NCI-H1092 (cell line): ENCODE measurements at places on chromosomes 4 and X.

DNA sequence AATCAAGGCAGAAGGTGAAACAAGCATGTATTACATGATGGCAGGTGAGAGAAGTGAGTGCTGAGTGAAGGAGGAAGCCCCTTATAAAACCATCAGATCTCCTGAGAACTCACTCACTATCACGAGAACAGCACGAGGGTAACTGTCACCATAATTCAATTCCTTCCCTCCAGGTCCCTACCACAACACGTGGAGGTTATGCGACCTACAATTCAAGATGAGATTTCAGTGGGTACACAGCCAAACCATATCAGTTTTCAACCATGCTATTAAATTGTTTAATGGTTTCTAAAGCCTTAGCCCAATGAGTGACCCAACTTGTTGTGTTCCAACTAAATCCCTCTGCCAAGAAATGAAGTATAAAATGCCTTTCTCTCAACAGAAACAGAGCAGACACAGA, 519.8 kb downstream of the GBA3 start:
- DNase-seq: no peak

DNA sequence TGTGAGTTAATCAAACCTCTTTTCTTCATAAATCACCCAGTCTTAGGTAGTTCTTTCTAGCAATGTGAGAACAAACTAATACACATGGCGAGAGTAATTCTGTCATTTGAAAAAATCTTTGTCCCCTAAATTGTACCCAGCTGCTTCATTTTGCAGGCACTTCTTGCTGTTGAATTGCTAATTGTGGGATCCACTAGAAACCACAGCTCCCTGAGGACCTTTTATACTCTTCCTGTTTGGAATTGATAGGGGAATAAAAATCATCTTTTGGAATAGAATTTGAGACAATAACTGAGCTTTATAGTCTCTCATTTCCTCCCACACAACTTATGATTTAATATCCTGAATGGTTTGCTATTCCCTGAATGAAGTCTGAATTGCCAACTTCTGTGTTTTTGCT, 170.2 kb downstream of the PACRGL start:
- no peak for DNase-seq

DNA sequence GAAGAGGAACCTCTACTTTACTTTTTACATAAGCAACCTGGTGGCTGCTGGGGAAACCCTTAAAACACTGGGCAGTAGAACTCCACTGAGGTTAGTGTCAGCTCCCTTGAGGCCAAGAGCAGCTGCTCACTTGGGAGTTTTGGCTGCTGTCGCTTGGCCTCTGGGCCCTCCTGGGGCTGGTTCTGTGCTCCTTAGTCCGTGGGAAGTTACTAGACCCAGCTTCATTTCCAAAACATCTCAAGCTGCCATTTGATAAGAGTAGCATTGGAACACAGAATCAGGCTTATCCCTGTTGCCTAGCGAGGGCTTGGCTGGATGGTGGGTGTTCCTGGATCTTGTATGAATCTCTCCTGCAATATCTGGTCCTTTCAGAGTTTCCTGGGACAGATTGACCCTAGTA, 26.1 kb downstream of the RNF4 start:
- DNase-seq: no peak

DNA sequence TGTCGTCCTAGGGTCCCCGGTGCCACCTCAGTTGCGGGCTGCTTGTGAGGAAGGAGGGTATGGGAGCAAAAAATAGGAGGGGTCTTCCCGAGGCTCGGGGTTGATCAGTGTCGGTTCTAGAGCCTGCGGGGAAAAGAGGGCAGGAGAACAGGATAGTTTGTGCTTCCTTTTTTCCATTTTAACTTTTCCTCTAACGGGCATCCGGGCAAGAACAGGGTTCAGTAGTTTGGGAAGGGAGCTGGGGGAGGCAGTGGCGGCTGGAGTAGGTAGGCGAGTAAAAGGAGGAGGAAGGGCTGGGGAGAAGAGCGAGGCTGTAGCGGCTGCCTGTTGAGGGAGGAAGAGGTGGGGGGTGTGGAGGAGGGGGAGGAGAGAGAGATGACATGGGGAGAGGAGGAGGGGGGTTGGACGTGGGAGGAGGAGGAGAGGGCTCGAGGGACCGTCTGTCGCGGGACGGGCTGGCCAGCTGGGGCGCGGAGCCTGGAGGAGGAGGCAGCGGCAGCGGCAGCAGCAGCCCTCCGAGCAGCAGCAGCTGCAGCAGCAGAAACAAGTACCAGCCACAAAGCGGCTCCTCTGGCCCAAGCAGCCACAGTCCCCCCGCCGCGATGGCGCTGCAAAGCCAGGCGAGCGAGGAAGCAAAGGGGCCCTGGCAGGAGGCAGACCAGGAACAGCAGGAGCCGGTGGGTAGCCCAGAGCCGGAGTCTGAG, at the start of gene SLC16A2:
Gene SLC16A2, plus strand, starts transcription at position 458 of the 704 bp plus-strand sequence. Its CDS starts 145 bp downstream, at position 603.
- DNase-seq: peak; percentile 29

DNA sequence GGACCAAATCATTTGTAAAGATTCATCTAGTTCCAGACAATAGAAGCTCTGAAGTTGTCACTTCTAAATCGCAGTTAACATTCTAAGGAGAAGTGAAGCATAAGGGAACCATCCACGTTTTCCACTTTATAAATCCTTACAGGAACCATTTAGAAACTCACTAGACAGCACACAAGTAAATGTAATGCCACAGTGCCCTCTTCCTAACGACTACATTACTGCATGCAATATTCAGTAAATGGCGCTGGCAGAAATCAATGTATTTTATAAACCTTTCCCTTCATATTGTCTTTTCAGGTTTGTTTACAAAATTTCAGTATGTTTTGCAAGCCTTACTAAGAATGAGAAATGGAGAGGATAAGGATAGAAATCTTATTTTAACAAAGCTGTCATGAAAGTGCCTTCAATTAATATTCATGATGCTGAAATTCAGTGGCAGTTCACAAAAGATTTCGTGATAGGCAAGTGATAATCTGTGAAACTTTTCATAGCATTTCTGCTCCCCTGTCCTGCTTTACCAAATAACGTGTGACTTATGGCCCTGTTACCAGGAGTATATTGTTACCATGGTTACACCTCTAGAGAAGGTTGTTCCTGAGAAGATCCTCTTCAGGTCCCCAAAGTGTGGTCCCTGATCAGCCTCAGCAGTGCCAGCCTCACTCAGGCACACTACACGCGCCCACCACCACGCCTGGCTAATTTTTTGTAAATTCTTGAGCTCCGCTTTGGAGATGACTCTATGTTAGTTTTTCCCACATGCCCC, 54.2 kb downstream of the TMA16 start:
- DNase-seq: no peak

GRCh38 chr4:175971388-175972179, 94.1 kb upstream of the WDR17 start:
- DNase-seq: no peak

- DNase-seq: no peak
Observed at GRCh38 chr4:145520172-145520571, 38.5 kb downstream of the SMAD1 start.

- DNase-seq: no peak
Observed at GRCh38 chr4:128517096-128517738, 229.6 kb upstream of the PGRMC2 start.

DNA sequence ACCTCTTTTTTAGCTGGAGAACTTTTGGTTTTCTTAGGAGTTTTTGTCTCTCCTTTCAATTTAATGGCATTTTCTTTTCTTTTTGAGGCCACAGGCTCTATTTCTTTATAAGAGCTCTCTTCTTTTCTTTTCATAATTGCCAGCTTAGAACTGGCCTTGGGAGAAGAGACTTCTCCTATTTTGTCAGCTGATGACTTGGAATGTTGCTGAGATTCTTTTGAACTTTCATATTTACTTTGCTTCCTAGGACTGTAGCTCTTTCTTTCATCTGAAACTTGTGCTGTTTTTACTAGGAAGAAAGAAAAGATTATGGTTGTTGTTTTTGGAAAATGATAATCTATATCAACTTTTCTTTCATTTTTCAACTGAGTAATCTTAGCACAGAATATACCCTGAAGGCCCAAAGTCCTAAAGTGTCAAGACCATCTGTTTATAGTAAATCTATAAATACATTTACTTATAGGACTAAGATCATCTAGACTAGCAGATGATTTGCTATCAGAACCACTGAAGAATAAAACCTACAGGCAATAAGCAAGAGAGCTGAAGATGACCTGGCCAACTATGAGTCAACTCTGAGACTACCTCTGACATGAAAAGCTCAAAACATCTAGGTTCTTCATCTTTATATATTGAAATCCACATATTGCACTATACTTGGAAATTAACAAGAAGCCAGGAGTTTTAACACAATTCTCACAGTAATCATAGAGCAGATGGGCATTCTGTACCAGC, 45.6 kb downstream of the RFC1 start:
- DNase-seq: no peak

DNA sequence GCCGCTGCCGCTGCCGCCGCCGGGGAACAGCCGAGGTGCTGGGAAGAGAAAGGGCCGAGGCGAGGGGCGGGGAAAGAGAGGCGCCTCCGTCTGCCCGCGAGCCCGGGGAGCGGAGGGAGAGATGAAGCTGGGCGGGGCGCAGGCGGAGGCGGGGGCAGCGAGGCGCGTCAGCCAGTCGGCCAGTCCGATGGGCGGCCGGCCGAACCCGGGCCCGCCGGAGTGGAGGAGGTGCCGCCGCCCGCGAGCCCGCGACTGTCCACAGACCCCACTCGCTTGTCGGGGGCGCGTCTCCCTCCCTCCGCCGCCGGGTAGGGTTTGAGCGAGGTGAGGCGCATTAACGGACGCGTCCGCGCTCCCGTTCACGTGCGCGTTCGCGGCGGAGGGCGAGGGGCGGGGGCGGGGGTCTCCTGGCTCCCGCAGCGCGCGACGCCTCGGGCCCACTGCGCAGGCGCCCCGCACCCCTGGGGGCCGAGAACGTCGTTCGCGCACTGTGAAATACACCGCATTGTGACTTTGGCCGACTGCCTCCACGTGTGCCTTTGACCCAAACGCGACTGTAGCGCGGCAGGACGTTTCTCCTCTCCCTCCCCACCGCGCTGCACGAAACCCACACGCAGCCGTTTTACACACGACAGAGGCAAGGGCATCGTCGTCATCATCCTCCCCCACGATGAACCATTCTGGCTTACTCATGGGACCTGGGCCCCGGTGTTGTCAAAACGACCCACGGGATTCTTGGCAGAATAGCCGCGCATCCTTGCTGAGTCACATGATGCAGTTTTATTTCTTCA, at the start of gene NUDT11:
Gene NUDT11, minus strand, starts transcription at position 92 of the 791 bp plus-strand sequence. CDS start 148 bp downstream, outside the sequence.
- DNase-seq: peak; percentile 87

DNA sequence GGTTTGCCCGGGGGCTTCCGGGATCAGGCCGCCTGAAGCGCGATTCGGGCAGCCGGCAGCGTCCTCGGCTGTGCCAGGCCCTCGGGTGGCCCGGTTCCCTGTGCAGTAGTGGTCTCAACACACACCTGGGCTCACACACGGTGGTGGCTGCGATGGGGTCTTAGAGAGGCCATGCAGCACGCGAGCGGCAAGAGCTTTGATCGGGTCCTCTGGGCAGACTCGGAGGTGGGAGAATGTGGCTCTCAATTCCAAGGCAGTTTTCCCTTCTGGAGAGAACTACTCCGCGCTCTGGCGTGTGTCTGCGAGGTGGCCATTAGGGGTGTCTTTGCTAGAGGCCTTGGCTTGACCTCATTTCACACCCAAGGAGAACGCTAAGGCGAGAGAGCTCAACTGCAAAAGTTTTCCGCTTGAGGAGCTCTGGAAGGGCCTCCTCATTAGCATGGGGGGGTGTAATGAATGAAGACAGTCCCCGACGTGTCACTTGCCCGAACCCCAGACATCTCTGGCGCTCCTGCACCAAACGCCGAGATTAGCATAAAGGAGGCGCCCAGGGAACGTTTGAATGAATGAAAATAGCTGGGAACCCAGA, 771 bp upstream of the RBPJ start:
- DNase-seq: no peak

GRCh38 chrX:82081027-82081426, 879.1 kb downstream of the SH3BGRL start:
- DNase-seq: no peak

GRCh38 chr4:65450899-65451298, 219.4 kb downstream of the EPHA5 start:
- DNase-seq: no peak

- no peak for DNase-seq
Observed at GRCh38 chr4:865572-865971, 39.6 kb upstream of the CPLX1 start.
